SIG-M5 (cell line): ENCODE measurements at places on chromosomes 11 and 22.

DNA sequence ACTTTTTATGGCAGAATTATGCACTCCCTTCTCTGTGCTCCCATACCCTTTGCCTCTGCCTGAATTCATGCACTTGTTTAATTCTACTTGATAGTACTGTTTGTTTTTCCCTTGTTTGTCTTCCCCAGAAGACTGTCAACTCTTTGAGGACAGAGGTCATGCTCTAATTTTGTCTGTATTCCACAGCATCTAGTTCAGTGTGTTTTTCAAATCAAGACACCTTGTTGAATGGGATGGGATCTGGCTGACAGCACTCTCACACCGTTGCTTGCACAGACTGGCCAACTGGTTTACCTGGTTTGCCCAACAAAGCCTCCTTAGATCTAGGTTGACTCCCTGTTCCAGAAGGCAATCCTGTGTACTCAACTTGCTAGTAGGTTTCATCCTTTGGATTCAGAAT, 121.2 kb upstream of the TIMP3 start:
- no peak for DNase-seq

DNA sequence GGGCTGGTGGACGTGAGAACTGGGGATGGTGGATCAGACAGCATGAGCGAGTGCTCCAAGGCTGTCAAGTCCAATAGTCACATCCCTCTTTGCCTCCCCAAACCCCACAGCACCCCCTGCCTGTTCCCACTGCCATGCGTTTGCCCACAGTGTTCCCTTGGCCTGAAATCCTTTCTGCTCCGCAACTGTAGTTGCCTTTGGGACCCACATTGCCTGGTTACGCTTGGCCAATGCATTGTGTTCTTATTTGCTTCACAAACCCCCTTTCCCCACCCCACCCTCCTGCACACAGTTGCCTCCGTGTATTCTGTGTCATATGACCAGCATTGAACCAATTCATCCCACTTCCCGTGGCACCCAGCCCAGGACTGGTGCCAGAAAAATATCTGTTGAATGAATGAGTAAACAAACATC, 2.1 kb upstream of the KIAA0930 start:
- no peak for DNase-seq

- no peak for DNase-seq
Observed at GRCh38 chr22:22025320-22026156, 43.0 kb upstream of the TOP3B start.

DNA sequence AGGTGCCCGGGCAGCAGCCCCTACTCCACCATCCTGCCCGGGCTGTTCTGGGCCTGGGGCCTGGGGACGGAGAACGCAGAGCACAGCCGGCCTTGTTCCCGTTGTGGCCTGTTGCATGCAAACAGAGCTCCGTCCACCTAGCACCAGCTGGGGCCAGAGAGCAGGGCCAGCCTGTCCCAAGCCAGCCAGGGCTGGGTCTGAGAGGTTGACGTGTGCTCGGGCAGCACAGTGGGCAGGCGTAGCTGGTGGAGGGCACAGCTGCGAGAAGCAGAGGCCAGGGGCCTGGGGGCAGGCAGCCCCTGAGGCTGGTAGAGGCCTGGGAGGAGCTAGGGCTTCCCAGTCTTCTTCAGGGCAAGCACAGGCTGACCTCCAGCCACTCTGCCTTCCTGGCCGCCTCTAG, 1192.6 kb downstream of the BRD1 start:
- no peak for DNase-seq
